ENCODE measurements at places on chromosomes 7 and 10.

- DNase-seq: no peak
Observed at GRCh38 chr10:100501423-100501822, 18.2 kb downstream of the SEC31B start.

DNA sequence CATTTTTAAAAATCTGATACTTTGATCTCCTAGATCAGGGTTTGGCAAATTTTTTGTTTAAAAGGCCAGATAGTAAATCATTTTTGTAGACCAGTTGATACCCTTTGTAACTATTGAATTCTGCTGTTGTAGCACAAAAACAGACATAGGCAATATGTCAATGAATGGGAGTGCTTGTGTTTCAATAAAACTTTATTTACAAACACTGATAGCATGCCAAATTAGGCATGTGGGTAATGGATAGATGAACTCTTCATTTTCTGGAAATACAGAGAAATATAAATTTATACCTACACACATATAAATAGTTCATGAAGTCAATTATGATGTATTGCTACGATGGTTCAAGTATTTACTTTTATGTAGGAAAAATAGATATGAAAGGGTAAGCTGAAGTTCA is 60.4 kb downstream of the SEMA3A start:
- DNase-seq: no peak

DNA sequence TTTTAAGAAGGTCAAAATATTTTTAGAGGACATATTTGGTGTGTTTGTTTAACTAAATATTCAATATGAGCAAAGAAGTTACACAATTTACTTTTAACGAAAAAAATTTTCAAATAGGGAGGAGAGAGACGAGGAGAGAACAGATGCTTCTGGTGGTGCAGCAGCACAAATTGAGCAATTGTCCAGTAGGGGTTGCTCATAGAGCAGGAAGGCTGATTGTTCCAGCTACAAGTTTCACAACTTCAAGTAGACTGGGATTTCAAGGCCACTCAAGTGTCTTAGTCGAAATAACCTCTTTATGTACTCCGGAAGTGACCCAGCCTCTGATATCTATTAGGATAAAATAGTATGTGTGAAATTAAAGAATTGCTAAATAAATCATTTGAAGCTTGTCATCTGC is 197.9 kb downstream of the HDAC9 start:
- DNase-seq: peak; percentile 85

DNA sequence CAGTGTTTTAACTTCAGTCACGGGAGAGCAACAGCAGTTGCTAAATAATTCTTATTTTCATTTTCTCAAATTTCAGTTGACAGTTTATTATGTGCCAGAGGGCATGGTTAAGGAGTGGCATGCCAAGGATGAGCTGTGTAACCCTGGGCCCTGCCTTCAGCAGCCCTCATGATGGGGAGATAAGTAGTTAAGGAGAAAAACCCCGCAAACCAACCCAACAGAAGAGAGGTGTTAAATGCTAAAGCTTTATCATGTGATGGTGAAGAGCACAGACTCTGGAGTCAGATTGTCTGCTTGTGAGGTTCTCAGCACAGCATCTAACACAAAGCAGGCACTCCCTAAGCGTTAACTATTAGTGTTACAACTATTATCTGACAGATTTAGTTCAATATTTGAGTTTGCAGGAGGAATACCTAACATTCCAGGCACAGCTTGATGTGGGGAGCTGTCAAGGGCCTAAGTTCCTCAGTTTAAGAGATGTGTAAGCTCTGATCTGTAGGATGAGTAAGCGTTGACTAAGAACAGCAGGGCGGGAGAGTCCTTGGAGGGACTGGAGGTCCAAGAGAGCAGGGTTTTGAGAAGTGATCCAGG is 29.6 kb downstream of the STAM start:
- peak; percentile 59 for DNase-seq

DNA sequence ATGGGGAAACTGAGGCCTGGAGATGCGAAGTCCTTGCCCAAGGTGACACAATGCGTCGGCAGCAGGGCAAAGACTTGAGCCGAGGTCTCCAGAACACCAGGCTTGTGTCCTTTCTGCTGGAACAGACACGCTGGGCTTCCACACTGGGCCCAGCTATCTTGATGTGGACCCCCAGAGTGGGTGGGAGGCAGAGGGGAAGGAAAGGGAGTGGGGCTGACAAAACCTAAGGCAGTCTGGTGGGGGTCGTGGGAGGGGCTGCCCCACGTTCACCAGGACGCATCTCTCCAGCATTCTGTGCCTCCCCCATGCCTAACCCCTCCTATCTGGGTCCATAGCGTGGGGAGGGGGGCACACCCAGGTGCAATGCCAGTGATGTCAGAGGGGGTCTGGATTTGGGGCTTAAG is 38.1 kb downstream of the PPIF start:
- no peak for DNase-seq

DNA sequence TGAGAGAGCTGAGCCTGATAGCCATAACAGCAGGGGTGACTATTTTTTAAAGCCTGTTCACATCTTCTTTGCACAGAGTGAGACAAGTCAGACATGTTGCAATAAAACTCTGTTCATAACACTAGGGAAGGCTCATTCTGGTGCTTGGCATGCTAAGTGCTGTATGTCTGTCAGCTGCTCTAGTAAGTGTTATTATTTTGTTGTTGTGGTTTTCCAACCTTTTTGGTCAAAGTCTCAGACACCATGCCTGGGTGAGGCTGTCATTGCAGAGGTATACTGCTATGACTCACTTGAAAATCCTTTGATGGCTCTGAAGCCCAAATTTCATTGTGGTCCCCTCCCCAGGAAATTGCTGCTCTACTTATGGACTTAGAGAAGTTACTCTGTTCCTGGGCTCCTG is 129.7 kb downstream of the ADRA2A start:
- no peak for DNase-seq

- no peak for DNase-seq
Observed at GRCh38 chr10:6089334-6090219, 743 bp downstream of the RBM17 start.
